Astrocyte of the hippocampus (primary cell): ENCODE measurements at places on chromosomes 3 and 15.
A peak's percentile ranks its signal among the peaks of the same experiment; 100 is the strongest.

- DNase-seq, result no peak
Measured at GRCh38 chr15:99632521-99632920, 66.7 kb downstream of the MEF2A start.

GRCh38 chr15:79154483-79155135 is 64.0 kb upstream of the RASGRF1 start:
- DNase-seq, result no peak

DNA sequence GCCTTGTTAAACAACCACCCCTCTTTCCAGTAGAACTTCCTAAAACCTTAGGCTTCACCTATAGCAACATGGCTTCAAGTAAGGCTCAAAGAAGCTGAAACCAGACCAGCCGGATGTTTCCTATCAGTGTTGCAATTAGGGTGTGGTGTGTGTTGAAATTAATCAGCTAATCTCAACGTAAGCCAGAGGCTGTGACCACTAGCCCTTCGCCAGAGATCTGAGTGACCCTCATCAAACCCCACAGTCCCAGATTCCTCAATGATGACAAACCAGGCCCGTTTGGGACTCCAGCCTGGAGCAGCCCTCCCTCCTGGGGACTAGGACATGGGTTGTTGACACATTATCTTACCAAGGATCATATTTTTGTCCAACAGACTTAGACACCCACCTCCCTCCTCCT is 27.3 kb downstream of the CYP11A1 start:
- DNase-seq, result peak; percentile 20

- no peak for DNase-seq
Measured at GRCh38 chr3:24540821-24541220, 46.2 kb upstream of the THRB start.

GRCh38 chr3:151909681-151910405 is 36.4 kb downstream of the SUCNR1 start:
- DNase-seq, result no peak

GRCh38 chr3:160105907-160106584 is 117.4 kb downstream of the IL12A start:
- DNase-seq, result no peak

GRCh38 chr15:47289656-47290055 is 427.6 kb upstream of the SEMA6D start:
- DNase-seq, result no peak

DNA sequence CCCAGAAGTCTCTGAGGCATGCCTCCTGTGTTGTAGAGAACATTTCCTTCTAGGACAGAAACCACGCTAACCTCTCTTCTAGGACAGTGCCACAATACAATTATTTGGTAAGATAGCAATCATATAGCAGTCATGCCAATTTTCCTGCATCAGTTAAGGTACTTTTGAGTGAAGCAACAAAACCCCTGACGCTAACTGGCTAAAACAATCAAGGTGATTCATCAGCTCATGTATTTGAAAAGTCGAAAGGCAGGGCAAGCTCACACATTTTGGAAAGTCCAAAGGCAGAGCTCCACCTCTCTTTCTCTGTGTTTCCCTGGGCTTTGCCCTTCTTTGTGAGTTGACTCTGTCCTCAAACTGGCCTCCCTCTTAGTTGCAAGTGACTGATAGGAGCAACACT is 10.1 kb downstream of the TERC start:
- DNase-seq, result no peak

DNA sequence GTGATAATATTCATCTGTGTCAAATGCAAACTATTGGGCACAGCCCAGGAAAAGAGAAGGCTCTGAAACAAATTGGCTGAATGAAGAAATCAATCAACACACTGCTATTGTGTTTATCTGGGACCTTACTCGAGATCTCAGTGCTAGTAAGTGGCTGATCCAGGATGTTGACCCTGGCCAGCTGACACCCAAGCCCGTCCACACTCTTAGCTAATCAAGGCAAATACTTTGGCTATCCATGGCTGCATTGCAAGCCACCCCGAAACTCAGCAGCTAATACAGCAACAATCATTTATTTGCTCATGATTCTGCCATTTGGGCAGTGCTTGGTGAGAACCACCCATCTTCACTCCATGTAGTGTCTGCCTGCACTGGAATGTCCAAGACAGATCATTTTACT is 74.1 kb upstream of the UBE3A start:
- DNase-seq, result no peak

DNA sequence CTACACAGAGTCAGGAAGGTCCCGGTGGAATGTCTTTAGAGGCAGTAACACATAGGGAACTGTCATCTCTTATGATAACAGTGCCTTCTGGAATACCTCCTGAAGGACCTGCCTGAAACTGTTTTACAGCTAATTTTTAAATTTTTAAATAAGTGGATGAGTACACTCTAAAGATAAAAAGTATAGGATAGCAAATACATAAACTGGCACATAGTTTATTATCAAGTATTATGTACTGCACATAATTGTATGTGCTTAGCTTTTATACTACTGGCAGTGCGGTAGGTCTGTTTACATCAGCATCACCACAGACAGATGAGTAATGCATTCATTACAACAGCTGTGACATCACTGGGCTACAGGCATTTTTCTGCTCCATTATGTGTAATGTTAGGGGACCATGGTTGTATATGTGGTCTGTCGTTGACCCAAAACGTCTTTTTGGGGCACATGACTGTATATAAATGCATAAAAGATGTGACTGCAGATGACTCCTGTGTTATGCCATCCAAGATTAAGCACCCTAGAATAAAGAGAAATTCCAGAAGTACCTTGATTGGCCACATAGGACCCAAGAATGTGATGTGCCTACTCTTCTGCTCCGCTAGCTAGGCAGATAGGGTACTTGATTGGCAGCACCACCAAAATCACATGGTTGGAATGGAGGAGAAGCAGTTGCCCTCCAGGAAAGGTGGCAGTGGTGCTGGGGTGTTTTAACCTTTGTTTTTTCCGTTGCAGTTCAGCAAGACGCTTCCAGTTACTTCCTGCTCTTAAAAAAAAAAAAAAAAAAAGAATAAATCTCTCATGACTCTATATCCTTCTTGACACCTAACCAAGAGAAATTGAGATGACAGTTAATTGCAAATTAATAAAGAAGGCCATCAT is 3.3 kb downstream of the VPS8 start:
- DNase-seq, result peak; percentile 84

DNA sequence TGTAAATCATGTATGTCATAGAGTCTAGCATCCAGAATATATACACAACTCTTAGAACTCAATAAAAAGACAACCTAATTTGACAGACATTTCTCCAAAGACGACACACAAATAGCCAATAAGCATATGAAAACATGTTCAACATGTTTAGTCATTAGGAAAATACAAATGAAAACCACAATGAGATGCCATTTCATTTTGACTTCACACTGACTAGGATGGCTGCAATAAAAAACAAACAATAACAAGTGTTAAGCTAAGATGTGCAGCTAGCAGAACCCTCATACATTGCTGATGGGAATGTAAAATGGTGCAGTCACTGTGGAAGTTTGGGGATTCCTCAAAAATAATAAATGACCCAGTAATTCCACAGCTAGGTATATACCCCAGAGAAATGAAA is 16.4 kb downstream of the SPG11 start:
- no peak for DNase-seq

- DNase-seq, result peak; percentile 57
Measured at GRCh38 chr3:142896201-142896755, 7.4 kb upstream of the PCOLCE2 start.

- no peak for DNase-seq
Measured at GRCh38 chr3:153463895-153464294, 301.9 kb downstream of the RAP2B start.

DNA sequence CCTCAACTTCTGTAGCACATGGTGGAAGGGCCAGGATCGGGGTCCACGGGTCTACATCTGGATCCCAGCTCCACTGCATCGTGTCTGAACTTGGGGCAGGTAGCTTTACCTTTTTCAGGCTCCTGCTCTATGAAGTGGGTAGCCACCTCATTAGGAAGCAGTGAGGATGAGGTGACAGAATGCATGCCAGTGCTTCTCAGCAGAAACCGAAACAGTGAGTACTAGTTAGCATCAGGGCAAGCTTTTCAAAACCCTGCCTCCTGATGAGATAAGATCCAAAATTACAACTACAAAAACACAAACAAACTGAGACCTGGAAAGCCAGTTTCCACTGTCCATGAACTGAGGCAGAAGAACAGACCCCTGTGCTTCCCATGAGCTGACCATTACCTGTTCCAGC is 77.4 kb downstream of the ANXA2 start:
- DNase-seq, result no peak

DNA sequence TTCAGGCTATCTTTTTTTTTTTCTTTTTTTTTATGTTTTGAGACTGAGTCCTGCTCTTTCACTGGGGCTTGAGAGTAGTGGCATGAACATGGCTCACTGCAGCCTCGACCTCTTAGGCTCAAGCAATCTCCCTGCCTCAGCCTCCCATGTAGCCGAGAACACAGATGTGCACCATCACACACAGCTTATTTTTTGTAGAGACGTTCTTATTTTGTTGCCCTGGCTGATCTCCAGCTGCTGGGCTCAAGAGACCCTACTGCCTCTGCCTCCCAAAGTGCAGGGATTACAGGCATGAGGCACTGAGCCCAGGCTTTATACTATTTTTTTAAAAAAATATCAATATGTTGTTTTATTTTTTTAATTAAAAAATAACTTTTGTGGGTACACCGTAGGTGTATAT is 467.3 kb downstream of the CADM2 start:
- DNase-seq, result no peak

- no peak for DNase-seq
Measured at GRCh38 chr3:120597445-120598049, 1.4 kb downstream of the NDUFB4 start.
